ENCODE measurements at places on chromosomes 4 and X. TPM values are rescaled to one million over a fixed set of nuclear protein-coding genes. Genes with fewer than 3 reads are reported as not detected.

The ZNF157 gene
- not detected for total RNA-seq

The TEX13C gene
- total RNA-seq = not detected

The CXorf65 gene
- not detected for total RNA-seq

The GUCY1A1 gene
- total RNA-seq = 29.5 TPM

The KIF4A gene
- total RNA-seq = 4.4 TPM

The FBXO8 gene
- 45.3 TPM for total RNA-seq

The GTPBP6 gene
- total RNA-seq = 60.2 TPM

The HMGB3 gene
- total RNA-seq = 4.1 TPM

The TIGD4 gene
- 0.14 TPM for total RNA-seq

The ASB5 gene
- not detected for total RNA-seq

The NOA1 gene
- 32.5 TPM for total RNA-seq

The ATOH1 gene
- 23.5 TPM for total RNA-seq

The NMU gene
- total RNA-seq = not detected

The TRPC3 gene
- 1.1 TPM for total RNA-seq

Data from transverse colon (tissue), 4 donors.